GM12892 (cell line): ENCODE measurements at places on chromosomes 11 and 22.

DNA sequence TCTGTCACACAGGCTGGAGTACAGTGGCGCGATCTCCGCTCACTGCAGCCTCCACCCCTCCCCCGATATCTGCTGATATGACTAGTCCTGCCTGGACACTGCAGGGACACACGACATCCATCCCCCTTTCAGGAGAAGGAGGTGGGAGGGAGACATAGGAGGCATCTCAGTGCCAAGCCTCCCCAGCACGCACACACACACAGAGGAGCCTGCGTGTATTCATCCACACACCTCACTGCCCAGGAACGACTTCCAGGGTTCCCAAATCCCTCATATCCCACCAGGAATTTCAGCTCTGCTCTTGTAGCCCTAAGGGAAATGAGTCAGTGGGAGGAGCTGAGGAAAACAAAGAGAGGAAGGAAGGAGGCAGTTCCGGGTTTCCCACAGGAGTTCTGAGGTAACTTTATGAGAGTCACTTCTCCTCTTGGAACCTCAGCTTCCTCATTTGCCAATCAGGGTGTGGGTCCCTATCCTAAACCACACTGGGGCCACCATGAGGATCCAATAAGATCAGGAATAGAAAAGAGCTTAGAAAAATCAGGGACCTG lies 37.2 kb upstream of the ACER3 start:
- DNase-seq = no peak

DNA sequence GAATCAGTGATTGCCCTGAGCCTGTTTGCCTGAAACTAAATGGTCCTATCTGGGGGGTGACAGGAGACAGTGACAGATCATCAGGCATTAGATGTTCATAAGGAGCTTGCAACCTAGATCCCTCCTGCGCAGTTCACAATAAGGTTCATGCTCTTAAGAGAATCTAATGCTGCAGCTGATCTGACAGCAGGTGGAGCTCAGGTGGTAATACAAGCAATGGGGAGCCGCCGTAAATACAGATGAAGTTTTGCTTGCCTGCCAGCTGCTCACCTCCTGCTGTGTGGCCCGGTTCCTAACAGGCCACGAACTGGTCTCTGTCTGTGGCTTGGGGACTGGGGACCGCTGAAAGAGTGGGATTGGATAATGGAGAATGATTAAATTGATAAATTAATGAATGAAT lies 14.0 kb downstream of the NOX4 start:
- DNase-seq = no peak

GRCh38 chr11:121801781-121802180 lies 314.2 kb downstream of the BLID start:
- no peak for DNase-seq

DNA sequence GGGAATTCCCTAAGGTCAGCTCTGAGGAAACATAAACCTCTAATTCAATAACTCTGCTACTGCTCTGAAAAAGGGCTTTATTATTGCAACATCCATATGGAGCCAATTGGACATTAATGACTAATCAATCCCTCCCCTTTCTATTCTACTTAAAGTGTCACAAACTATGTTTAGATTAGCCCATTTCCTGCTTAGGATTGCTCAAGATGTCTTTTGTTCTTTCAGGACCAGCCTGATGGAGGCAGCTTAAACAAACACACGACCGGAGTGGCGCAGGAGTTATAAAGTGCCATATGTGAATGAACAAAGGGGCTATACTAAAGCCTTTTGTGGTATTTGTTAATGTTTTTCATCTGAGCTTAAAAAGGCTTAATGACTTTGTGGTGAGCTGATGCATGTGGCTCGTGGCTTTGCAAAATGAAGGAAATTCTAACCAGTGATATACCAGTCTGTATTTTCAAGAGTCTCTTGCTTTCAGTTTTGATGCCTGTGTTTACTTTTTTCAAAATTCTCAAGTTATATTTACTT lies 354.4 kb downstream of the SOX6 start:
- DNase-seq = no peak

GRCh38 chr11:65132988-65133700 lies 1.2 kb downstream of the SYVN1 start:
- DNase-seq = no peak

- DNase-seq = no peak
These were observed 753.1 kb upstream of the ARHGAP42 start for GRCh38 chr11:99934008-99934407.

- no peak for DNase-seq
These were observed at the start of gene NTM for GRCh38 chr11:131370090-131370751. NTM (plus strand) TSS chr11:131370615.

DNA sequence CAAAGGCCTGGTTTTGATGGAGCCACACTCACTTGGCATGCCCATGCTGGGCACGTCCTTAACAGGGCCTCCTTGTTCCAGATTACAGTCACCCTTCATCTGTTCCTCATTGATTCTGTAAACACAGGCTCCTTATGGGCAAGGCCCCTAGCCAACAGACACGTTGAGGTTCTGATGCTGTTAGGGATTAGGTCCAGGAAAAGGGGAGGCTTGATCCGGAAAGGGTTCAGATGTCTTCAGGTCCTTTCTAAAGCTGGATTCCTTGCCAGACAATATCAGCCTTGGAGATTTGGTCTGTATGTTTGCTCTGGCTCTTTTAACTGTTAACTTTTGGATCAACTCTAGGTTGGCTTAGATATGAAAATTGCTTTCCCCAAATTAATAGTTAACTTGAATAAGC lies 46.9 kb upstream of the PRSS23 start:
- DNase-seq = no peak

GRCh38 chr11:115550291-115551059 lies 46.3 kb upstream of the CADM1 start:
- no peak for DNase-seq

- no peak for DNase-seq
These were observed 1259.6 kb upstream of the TENM4 start for GRCh38 chr11:80700386-80700785.

- DNase-seq = no peak
These were observed 7.6 kb upstream of the MARK2 start for GRCh38 chr11:63831326-63831725.

GRCh38 chr11:34640050-34640923 lies 19.4 kb downstream of the EHF start:
- no peak for DNase-seq

GRCh38 chr11:13316528-13316961 lies 39.0 kb downstream of the BMAL1 start:
- no peak for DNase-seq

DNA sequence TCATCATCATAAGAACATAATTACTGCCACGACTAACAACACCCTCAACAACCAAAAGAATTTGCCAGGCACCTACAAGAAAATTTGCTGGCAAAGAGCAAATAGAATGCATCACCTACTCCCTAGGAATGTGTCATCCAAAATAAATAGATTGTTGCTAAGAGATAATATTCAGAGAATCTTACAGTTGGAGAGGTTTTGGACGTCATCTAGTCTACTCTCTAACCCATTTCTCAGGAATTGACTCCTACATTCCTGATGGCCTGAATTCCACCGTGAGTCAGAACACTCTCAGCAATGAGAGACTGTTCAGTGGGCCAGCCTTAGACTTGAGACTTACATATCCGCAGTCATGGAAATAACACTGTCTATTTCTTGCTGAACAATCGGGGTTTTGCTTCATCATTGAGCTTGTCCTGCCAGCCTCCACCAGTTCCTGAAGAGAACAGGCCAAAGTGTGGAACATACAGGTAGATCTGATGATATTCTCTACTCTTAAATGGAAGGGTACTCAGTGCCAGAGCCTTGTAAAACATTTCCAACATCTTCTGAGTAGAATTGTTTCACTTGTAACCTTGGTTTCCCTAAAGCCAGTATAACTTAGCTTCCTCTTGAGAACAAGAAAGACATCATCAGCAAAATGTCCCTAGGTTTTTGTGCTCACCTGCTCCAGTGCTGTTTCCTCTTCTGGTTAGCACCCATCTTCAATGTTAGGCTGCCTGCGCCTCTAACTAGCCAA lies 8.3 kb downstream of the KIRREL3 start:
- no peak for DNase-seq

DNA sequence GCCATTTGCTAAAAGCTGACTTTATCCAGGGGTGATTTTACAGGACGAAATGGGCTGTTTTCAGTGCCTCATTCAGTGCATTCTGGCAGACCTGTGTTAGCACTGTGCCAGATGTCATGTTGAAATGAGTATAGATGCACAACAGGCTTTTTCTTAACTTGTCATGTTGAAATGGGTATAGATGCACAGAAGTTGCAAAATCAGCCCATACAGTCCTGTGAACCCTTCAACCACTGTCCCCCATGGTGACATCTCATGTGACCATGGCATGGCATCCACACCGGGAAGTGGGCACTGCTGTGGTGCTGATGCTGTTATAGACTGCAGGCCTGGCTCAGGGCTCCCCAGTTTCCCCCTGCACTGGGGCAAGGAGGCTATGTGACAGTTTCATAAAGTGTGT lies 2.5 kb downstream of the TALDO1 start:
- DNase-seq = no peak

DNA sequence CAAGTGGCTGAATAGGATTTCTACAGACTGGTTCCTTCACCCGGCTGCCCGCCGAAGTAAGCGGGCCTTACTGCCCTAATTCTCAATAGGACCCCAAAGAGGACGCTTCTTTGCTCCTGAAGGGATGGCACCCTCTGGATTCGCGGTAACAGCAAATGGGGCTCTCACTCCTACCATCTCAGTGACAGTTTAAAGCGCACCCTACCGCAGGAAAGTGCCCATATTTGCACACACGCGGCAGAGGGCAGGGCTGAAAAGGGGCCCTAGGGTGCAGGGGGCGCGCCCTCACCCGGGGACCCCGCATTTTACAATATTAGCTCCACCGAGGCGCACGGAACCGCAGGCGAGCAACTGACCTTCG lies 985 bp upstream of the UPB1 start:
- DNase-seq = no peak

DNA sequence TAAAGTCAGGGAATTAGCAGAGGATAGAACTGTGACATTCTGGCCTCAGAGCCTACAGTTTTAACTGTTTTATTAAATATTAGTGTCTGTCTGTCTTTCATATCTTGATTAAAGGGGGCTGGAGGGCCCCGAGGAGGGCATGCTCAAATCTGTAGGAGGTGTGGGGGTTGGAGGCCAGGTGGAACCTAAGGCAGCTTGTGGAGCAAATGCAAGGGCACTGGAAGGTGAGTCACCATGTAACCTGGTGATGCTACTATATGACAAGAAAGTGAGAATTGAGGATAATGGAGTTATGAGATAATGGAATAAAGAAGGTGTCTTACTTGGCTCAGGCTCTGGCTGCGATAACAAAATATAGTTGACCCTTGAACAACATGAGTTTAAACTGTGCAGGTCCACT lies 27.3 kb upstream of the TMEM86A start:
- DNase-seq = no peak

DNA sequence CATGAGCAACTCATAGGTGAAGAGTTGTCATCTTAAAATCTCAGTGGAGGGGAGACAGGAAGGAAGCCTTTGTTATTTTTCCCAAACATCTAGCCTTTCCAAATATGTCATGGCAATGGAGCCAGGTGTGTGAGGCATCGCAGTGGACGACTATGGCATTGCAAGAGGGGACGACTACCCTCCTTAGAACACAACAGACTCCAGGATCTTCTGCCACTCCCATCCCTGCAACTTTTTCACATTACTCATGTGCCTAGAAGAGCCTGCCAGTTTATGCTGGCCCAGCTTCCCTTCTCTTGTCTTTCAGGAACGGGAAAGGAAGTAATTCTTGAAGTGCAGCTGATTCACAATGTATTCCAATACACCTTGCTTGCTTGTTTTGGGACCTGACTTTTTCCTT lies 1008.4 kb downstream of the OPCML start:
- DNase-seq = no peak

DNA sequence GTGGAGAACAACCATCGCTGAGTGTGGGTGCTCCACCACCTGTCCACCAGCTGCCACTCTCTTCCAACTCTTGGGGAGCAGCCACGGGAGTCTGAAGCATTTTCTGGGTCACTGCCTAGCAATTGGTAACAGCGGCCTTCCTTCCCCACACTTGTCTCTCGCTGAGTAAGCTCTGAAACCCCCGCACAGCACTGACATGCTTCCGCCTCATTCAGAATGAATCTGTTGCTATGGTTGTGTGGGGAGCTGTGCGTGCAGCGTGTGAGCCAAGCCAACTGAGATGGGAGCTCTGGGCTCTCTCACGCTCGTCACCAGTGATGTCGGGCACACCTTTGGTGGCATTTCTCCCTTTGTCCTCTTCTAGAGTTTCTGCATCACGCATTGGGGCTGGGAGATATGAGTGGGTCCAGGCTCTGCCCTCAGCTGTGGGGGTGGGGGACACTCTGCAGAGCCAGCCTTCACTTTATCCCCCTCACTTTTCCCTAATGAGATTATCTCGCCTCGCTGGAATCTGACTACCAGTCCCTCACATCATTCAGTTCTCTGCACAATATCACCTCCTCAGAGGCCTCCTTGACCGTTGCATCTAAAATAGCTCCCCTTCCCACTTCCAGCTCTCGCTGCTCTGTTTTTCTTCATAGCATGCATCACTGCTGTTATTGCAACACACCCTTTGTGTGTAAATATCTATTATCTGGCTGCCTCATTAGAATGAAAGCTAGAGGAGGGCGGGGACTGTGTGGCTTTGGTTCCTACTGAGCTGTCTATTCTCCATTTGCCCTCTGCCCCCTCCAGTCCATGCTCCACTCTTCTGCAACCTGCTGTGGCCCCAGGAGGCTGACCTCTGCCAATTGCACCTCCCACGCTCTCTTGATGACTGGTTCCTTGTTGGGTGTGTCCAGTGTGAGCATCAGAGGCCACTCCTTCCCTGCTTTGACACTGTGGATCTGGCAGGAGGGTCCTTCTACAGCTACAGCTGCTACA lies 569.9 kb upstream of the CADM1 start:
- peak; percentile 38 for DNase-seq

- no peak for DNase-seq
These were observed 7.4 kb upstream of the CLPB start for GRCh38 chr11:72441752-72442207.

DNA sequence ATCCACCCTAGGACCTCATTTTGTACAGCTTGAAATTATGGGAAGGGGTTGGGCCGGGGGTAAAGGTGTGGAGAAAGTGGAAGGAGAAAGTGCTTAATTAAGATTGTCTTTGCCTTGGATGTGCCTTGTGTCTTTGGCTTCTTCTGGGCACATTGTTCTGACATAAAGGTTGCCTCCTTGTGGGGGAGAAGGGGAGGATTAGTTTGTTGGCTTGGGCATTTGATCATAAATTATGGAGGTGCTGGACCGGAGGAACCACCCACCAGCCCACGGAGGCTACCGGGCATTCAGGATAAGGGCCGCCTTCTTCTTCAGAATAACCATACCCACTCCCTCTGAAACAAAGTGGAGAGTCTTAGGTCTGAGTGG lies 1.3 kb downstream of the PAFAH1B2 start:
- DNase-seq = no peak
